ENCODE measurements at places on chromosomes 4 and X.

GRCh38 chr4:73053076-73053475, 16.4 kb downstream of the COX18 start:
- DNase-seq = no peak

GRCh38 chrX:8084006-8084405, 87.1 kb downstream of the VCX2 start:
- peak; percentile 62 for DNase-seq

- no peak for DNase-seq
These were observed 32.2 kb downstream of the WFS1 start for GRCh38 chr4:6301732-6302442.

- no peak for DNase-seq
These were observed 113.8 kb upstream of the PUDP start for GRCh38 chrX:7261672-7262332.

DNA sequence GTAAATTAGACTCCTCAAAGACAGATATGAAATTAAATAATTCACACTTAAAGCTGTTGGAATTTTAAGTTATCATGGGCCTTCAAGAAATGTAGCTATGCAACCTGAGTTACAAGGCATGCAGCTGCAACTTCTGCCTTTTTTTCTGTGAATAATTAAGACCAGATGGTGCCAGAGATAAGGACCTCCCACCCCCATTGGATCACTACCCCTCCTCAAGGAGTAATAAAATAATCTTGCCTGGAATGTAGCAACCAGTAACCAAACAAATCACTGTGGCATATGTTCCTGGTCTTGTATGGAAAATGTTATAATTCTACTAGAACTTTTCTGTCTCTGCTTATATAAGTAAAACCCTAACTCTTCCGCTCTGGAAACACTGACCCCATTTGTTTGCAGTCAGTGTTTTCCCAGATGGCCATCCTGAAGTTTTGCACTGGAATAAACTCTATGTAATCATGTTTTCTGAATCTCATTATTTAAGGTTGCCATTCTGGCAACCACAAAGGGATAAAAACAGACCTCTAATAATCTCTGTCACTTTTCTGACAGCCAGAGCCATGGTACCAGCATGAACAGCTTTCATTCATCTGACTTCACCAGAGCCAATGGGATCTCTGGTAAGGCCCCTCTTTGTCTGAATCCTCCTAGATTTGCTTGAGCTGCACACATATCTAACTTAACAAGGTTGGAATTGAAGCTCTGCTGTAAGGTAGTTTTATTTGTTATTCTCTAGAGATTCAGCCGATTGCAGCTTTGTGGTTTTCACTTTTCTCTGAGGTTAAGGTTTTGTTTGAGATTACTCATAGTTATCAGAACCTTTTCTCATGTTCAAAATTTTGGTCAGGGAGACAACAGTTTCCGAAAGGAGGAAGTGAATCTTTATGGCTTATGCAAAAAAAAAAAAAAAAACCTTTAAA, 274.6 kb downstream of the NAF1 start:
- no peak for DNase-seq

DNA sequence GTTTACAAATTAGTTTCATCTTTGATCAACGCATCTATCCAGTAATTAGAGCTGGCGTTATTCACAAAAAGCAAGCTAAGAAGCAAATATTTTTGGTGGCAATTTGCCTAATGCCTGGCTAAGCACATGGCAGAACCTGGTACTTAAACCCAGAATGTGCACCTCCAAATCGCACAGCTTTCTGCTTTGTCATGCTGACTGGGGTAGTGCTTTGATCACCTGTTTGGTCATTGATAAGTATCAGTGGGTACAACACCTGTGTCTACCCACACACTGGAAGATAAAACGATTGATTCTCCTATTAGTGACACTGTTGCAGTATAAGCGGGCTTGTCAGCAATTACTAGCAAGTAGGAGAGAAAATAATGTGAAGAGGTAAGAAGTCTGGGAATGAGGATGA, 1.9 kb downstream of the NUDT6 start:
- DNase-seq = no peak

DNA sequence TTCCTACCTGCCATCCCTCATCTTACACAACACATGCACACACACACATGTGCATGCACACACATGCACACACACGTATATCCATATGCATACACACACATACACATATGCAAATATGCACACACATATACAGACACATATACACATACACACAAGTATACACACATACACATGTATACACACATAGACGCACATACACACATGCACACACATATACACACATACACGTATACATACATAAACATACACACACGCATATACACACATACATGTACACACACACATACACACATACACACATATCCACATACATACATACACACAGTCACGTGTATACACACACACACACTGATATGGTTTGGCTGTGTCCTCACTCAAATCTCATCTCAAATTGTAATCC, 37.0 kb upstream of the AFAP1 start:
- no peak for DNase-seq

GRCh38 chr4:53653484-53654053, 62.3 kb upstream of the LNX1 start:
- DNase-seq = peak; percentile 12

- DNase-seq = no peak
These were observed 34.5 kb downstream of the PHKA2 start for GRCh38 chrX:18949291-18949943.

- DNase-seq = no peak
These were observed 34.1 kb upstream of the GAB1 start for GRCh38 chr4:143302536-143302935.

- DNase-seq = no peak
These were observed 202.7 kb downstream of the BANK1 start for GRCh38 chr4:101993002-101993841.

- peak; percentile 46 for DNase-seq
These were observed 19.4 kb downstream of the TRMT44 start for GRCh38 chr4:8459867-8460445.

- no peak for DNase-seq
These were observed 40.5 kb upstream of the ARSJ start for GRCh38 chr4:114019969-114020358.

- no peak for DNase-seq
These were observed 24.4 kb upstream of the PDE6B start for GRCh38 chr4:600850-601515.

GRCh38 chr4:11426731-11427120, 2.0 kb downstream of the HS3ST1 start:
- DNase-seq = peak; percentile 51

DNA sequence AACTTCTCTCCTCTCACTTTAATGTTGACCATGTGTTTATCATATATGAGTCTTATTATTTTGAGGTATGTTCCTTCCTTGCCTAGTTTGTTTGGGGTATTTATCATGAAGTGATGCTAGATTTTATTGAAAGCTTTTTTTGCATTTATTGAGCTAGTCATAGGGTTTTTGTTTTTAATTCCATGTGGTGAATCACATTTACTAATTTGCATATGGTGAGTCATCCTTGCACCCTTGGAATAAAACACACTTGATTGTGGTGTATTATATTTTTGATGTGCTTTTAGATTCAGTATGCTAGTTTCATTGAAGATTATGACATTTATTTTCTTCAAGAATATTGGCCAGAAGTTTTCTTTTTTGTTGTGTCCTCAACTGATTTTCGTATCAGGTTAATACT, 464.6 kb downstream of the PCDH18 start:
- DNase-seq = peak; percentile 4

DNA sequence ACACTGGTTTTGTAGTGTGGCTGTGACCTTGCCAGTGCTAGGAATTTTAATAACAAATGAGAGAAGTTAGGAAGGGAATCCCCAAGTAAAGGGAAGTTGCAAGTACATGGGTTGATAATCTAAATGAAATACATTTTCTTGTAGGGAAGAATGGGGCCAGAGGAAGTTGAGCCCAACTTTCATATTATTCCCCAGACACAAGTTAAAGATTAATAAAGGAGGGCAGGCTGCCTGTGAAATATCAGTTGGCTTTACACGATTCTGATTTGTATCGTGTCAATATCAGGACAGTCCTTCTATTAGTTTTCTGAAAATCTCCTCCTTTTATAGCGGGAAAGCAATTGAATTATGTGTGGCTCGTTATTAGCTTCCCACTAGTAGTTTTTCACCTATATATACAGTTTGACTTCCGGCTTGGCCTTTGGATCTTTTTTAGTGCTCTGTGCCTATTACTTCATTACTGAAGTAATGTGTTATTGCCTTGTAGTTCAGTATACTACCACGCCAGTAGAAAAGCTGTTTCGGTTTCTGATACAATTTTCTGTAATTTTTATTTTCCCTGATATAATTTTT, 1.7 kb downstream of the PDLIM5 start:
- no peak for DNase-seq

GRCh38 chr4:78179196-78179595, 122.1 kb downstream of the FRAS1 start:
- DNase-seq = peak; percentile 59

DNA sequence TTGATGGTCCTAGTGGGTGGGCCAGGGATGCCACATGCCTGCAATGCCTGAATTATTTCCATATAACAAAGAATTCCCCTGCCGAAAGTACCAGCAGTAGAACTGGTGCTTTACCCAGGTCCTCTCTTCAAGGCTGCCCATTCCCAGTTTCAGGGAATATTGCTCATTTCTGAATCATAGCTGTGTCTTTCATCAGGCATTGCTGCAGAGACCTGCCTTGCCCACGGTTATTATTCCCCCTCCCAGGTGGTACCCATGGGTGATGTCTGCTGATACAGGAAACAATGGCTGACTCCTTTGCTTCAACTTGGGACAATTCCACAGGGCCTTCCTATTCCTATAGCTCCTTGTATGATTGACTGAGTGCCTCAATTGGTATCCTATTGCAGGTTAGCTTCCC, 9.7 kb upstream of the IQCM start:
- DNase-seq = peak; percentile 93

DNA sequence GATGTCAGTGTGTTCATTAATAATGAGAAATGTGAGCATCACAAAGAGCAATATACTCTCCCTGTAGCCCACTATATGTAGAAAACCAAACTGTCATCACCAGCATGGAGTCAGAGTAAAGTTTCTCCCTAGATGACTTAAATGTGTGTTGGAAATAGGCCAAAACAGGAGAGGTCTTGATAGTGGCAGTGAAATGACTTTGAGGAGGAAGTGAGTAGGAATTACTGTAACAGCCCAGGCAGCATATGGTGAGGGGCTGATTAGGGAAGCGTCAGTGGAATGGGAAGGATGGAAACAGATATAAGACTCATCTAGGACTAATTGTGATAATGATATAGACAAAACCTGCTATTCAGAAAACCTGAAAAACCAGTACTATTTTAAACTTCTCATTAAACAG, 83.9 kb downstream of the ATXN3L start:
- DNase-seq = no peak

GRCh38 chr4:157220371-157220881, at the start of gene GRIA2:
Gene GRIA2, plus strand, starts transcription at chr4:157220728. Its CDS starts 315 bp downstream, at chr4:157221043.
- peak; percentile 66 for DNase-seq

DNA sequence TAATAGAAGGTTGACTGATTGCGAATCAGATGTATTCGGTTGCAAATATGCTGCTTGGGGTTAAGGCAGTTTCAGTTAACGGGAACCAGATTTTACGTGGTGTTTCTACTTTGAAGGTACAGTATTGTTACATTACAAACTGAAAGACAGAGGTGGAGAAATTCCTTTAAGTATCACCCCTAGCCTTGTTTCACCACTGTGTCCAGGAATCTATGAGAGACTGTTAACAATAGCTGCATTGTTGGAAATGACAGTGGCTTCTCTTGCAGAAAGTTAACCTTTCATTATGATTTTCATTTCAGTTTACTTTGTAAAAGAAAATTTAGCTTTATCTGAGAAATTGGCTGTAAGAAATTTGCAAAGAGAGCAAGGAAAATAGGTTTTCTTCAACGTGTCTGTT, 2.6 kb downstream of the CDKL5 start:
- no peak for DNase-seq

DNA sequence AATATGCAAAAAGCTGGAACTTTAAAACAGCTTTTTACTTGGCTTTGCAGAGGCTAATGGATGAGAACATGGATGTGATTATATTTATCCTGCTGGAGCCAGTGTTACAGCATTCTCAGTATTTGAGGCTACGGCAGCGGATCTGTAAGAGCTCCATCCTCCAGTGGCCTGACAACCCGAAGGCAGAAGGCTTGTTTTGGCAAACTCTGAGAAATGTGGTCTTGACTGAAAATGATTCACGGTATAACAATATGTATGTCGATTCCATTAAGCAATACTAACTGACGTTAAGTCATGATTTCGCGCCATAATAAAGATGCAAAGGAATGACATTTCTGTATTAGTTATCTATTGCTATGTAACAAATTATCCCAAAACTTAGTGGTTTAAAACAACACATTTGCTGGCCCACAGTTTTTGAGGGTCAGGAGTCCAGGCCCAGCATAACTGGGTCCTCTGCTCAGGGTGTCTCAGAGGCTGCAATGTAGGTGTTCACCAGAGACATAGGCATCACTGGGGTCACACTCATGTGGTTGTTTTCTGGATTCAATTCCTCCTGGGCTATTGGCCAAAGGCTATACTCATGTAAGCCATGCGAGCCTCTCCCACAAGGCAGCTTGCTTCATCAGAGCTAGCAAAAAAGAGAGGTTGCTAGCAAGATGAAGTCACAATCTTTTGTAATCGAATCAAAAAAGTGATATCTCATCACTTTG, 15.6 kb downstream of the TLR8 start:
- no peak for DNase-seq

DNA sequence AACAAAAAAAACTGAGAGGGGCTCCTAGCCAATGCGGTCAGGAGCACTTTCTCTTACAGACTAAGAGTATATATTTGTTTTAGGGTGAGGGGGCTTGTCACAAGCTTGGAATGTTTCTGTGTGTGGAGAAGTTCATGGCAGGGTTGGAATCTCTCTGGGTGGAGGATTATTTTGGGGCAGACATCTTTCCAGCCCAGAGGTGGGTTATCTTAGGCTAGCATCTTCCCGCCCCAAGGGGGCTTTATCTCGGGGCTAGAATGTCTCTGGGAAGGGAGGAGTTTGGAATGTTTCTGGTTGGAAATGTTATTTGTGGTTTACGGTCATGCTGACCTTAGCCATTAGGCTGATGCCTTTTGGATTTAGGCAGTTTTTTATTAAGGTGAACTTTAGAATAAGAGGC, 205.7 kb downstream of the RELL1 start:
- no peak for DNase-seq

- DNase-seq = no peak
These were observed 191.8 kb downstream of the CCNG2 start for GRCh38 chr4:77348815-77349214.

All from epithelial cell of esophagus (primary cell).